ENCODE measurements at places on chromosomes 11 and 22. TPM values are rescaled to one million over a fixed set of nuclear protein-coding genes. Genes with fewer than 3 reads are reported as not detected.

Gene DPAGT1
- 4.2 TPM for polyA plus RNA-seq

Gene LRRC10B
- polyA plus RNA-seq, result not detected

Gene FGF19
- polyA plus RNA-seq, result not detected

Gene RTN4RL2
- 0.60 TPM for polyA plus RNA-seq

Gene CHRDL2
- polyA plus RNA-seq, result 43.9 TPM

Gene OR8D1
- not detected for polyA plus RNA-seq

Gene PANX2
- not detected for polyA plus RNA-seq

Gene SERGEF
- polyA plus RNA-seq, result 30.7 TPM

Gene SLC7A4
- 0.46 TPM for polyA plus RNA-seq

Gene YPEL4
- polyA plus RNA-seq, result 3.0 TPM

Gene KCNK4
- polyA plus RNA-seq, result not detected

Gene MYOD1
- not detected for polyA plus RNA-seq

Gene MYO7A
- polyA plus RNA-seq, result 2.1 TPM

Gene TPST2
- polyA plus RNA-seq, result 5.1 TPM

Gene CCDC89
- polyA plus RNA-seq, result 0.90 TPM

Gene PLAAT2
- 233 TPM for polyA plus RNA-seq

Gene YPEL1
- 0.69 TPM for polyA plus RNA-seq

Gene ZP1
- not detected for polyA plus RNA-seq

Gene TXN2
- 145 TPM for polyA plus RNA-seq

Gene CTSW
- not detected for polyA plus RNA-seq

Gene BDNF
- polyA plus RNA-seq, result not detected

Gene KCNJ1
- polyA plus RNA-seq, result not detected

Gene ACTN3
- not detected for polyA plus RNA-seq

Gene CAVIN3
- polyA plus RNA-seq, result 25.6 TPM

Gene MRGPRX4
- not detected for polyA plus RNA-seq

Gene NUP98
- polyA plus RNA-seq, result 14.4 TPM

Gene CHRM1
- polyA plus RNA-seq, result 0.60 TPM

Gene IL10RA
- 4.2 TPM for polyA plus RNA-seq

Gene FGF4
- polyA plus RNA-seq, result not detected

Gene ZNF214
- 0.77 TPM for polyA plus RNA-seq

Gene PKP3
- polyA plus RNA-seq, result 86.7 TPM

Gene MYBPC3
- polyA plus RNA-seq, result 0.29 TPM

Gene HEPACAM
- polyA plus RNA-seq, result not detected

Gene CARD16
- polyA plus RNA-seq, result 63.7 TPM

Gene OR51B5
- polyA plus RNA-seq, result not detected

Gene DEUP1
- not detected for polyA plus RNA-seq

Gene ARHGAP8
- 30.9 TPM for polyA plus RNA-seq

Gene MS4A7
- polyA plus RNA-seq, result 39.8 TPM

Gene SAA2
- polyA plus RNA-seq, result not detected

Gene COMT
- 68.4 TPM for polyA plus RNA-seq

Gene RPS6KA4
- polyA plus RNA-seq, result 48.4 TPM

Gene MS4A12
- 356 TPM for polyA plus RNA-seq

Gene OR52H1
- not detected for polyA plus RNA-seq

Gene APOBEC3B
- 13.5 TPM for polyA plus RNA-seq

Gene MS4A4A
- 25.0 TPM for polyA plus RNA-seq

Gene XKR3
- not detected for polyA plus RNA-seq

Gene PLET1
- polyA plus RNA-seq, result 0.60 TPM

Gene TMEM135
- polyA plus RNA-seq, result 11.0 TPM

Gene SPI1
- polyA plus RNA-seq, result 21.6 TPM

Gene TRIM48
- not detected for polyA plus RNA-seq

Gene OTOG
- polyA plus RNA-seq, result not detected

Gene OR11H1
- polyA plus RNA-seq, result not detected
